ENCODE measurements at places on chromosomes 5 and 9.

DNA sequence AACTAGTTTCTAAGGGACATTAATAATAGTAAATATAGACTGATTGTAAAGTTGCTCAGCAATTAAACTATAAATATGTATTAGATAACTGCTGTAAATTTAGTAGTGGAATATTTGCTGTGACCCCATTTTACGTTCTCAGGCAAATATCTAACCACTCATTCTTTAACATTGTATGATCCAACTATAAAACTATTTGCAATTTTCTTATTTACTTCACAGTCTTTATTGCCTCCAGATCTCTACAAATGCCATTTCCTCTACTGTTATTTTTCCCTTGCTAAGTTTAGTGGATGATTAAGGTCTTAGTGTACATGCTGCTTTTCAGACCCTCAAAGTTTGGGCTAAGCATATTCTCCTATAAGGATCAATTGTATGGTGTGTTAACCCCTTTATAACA lies 526.2 kb upstream of the ST8SIA4 start:
- peak; percentile 13 for DNase-seq

- no peak for DNase-seq
Measured at GRCh38 chr9:27377147-27377807, 80.3 kb upstream of the EQTN start.

DNA sequence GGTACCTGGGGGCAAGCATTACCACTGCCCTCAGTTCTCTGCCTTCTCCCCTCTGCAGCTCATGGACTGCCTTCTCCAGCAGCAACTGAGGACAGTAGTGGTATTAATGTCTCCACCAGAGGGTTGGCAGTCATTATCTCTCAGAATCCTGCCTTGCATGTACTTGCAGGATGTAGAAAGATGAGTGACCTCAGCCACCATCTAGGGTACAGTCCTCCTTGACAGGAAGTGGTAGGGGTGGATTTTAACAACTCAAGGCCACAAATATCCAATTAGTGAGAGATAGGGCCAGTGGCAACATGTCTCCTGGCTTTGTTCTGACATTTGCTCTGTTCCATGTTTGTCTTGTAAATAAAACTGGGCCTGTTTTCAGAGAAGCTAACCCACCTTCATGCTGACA lies 47.2 kb downstream of the F2R start:
- no peak for DNase-seq

- peak; percentile 82 for DNase-seq
Measured at GRCh38 chr5:74631081-74631953, 9.2 kb downstream of the ENC1 start.

DNA sequence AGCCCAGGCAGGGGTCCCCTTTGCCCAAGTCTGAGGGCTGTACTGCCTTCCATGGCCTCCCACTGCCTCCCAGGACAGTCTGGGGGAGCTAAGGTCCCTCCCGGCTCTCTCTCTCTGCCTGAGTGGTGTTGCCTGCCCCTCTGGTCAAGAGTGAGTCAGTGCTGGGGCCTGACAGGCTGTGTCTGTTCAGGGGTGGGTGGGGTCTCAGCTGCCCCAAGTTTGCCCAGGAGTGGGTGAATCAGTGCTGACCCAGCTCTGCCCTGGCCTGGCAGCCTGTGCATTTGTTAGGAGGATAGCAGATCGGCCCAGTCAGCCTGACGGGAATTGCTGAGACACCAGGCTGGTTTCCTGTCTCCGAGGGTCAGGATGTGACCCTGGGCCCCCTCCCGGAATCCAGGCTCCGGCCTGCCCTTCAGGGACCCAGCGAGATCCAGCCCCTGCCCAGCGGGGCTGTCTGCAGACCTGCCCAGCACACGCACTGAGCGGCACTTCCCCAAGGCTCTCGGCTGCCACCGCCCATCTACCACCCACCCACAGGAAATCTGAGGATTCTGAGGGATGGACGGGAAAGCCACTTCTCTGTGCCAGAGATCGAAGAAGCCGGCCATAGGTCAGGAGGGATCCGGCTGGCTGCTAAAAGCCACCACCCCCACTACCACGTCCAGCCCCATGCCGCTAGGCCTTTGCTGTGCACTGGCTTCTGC lies 15.9 kb downstream of the ENG start:
- DNase-seq: peak; percentile 94

DNA sequence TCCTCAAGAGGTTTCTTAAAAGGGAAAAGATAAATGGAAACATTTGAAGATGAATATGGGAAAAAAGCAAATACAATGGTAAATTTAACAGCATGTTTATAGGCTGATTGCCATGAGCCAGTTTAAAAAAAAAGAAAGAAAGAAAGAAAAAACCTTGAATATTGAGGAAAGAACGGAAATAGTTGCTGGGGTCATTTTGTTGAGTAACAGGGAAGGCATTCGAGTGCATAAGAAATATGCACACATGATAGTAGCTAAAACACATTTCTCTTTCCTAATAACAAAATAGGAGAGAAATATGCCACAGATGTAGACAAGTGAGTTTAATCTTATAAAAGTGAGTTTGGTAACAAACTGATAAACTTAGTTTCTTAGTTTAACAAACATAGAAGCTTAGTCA lies 864.6 kb upstream of the ACO1 start:
- peak; percentile 61 for DNase-seq

DNA sequence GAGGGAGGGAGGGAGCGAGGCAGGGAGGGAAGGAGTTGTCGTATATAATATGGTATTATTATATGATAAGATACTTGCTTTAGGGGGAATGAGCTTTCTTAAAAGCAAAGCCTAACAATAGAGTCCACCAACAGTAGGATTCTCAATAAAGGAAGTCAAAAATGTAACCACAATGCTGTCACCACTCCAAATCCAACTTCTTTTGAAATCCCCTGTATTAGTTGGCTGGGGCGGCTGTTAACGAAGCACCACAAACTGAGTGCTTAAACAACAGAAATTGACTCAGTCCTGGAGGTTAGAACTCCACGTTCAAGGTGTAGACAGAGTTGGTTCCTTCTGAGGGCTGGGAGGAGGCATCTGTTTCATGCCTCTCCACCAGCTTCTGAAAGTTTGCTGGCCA lies 23.1 kb downstream of the GAS1 start:
- DNase-seq: no peak

GRCh38 chr5:167870055-167870454 lies 421.4 kb upstream of the WWC1 start:
- DNase-seq: no peak

GRCh38 chr5:109574985-109575384 lies 114.7 kb upstream of the MAN2A1 start:
- no peak for DNase-seq

- no peak for DNase-seq
Measured at GRCh38 chr9:109599131-109599530, 101.0 kb upstream of the PTPN3 start.

- peak; percentile 74 for DNase-seq
Measured at GRCh38 chr9:696332-697323, 144.9 kb upstream of the DMRT1 start.

DNA sequence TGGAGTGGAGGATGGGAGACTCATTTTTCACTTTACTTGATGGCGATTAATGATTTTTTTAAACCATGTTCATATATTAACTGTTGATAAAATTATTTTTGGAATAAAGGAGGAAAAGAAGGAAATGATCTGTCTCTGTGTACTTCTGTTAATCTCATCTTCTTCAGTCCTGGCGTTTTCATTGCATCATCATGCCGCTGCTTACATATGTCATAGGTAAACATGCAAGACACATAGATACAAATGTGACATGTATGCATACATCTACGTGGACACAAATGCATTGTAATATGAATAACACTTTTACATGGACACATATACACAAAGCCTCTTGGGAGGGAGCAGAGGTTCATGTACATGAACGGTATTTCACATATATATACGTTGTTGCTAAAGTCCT lies 10.0 kb downstream of the TMEM174 start:
- no peak for DNase-seq

DNA sequence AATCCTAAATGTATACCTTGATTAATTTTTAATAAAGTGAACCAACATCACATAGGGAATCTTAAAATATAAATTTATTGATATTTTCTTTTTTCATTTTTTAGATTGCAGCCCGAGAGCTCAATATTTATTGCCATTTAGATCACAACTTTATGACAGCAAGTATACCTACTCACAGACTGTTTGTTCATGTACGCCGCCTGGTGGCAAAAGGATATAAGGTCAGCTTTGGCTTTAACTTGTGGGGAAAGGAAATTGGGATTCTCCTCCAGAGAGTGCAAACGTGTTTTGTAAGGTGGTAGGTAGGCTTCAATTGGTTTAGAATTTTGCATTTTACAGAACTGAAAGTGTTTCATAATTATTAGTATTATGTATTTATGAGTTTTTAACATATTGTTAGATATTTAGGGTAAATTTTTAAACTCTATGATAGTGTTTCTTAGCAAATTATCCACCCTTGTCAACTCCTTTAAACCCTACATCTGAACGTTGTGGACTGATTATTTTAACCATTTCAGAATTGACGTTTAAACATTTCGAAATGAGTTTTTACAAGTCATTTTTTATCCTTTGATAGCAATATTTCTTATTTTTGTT lies 17.5 kb upstream of the DHFR start:
- DNase-seq: peak; percentile 83

DNA sequence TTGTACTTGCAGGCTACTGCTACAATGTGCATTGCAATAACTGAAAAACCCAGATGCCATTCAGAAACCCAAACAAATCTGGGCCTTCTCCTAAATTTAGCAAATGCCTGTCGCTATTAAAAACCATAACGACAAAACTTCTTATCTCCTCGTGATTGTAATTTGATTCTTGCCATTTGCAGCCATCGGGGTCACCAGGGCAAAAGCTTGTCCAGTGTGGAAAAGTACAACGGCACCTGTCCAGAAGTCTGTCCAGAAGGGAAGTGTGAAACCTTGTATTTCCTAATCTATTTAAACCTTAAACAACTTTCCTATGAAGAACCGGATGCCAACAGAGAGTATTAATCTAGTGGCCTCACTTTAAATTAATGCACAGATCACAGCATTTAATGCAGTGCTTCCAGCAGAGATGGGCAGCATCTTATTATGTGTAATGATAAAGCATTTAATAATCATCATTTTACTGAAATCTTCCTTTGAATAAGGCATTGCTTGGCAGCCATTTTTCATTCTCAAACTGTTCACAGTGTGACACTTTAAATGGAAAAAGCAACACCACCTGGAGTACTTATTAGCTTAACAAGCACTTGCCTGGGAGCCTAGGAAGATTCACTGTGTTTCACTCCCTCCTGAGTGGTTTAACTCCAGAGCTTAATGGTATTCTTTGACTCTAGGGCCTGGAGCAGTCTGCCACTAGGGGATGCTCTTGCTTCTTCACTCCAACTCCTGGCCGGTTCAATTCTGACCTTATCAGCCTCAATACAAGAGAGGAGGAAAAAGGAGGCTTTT lies 4.9 kb upstream of the C7 start:
- DNase-seq: peak; percentile 93

DNA sequence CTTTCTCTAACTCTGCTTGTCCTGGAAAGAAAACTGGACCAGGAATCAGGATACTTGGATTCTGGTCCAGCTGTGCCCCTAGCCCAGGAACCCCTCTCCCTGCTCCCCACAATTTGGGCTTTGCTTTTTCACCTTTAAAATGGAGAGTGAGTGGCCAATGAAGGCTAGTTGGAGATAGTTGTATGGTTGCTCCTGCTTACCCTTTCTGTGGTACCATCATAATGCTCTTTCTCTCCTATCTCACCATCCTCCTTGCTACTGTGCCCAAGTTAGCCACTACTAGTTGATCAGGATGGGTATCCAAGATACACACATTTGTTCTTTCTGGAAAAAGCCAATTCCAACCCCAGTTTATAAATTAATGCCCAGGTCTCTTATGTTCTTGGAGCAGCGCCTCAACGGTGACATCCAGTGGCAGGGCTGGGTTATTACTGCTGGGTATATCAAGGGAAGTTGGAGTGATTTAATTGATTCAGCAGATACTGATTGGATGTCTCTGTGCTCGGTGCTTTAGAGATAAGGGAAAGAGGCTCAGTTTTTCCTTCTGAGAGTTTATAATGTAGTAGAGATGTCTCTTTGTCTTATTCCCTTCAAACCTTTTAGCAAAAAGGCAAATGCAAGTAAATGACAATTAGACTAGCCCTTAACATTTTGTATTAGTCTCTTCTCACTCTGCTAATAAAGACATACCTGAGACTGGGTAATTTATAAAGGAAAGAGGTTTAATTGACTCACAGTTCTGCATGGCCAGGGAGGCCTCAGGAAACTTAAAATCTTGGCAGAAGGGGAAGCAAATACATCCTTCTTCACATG lies 38.5 kb downstream of the FAXDC2 start:
- peak; percentile 82 for DNase-seq

- DNase-seq: no peak
Measured at GRCh38 chr9:20580673-20581072, 41.6 kb downstream of the MLLT3 start.

DNA sequence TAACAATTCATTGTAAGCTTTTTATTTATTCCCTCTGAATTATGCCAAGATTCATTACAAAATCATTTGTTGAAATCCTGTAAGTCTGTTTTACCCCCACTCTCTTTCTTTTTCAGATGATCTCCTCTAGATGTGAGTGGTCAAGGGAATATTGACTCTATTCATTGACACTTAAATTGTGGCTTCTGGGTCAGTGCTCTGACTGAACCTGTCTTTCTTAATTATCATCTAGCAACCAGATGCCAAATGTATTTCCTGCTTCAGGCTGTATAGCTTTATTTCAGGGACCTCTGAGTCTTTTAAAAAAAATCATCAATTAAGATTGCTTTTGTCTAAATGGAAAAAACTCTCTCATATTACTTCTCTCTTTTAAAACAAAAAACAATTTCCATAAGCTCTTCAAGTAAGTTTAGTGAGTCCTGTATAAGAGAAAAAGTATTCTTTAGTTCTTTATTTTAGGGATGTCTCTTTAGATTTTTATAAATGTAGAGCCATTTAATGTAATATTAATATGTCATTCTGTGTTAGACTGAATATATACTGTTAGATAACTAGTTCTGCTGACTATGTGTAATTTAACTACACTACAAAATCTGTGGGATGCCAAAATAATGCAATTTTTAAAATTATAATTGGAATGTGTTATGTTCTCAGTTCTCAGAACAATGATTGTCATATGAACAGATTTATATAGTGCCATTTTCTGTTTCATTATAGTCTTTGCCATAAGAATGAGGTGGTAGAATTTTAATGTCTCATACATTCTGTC lies 645.8 kb upstream of the EDIL3 start:
- DNase-seq: no peak

DNA sequence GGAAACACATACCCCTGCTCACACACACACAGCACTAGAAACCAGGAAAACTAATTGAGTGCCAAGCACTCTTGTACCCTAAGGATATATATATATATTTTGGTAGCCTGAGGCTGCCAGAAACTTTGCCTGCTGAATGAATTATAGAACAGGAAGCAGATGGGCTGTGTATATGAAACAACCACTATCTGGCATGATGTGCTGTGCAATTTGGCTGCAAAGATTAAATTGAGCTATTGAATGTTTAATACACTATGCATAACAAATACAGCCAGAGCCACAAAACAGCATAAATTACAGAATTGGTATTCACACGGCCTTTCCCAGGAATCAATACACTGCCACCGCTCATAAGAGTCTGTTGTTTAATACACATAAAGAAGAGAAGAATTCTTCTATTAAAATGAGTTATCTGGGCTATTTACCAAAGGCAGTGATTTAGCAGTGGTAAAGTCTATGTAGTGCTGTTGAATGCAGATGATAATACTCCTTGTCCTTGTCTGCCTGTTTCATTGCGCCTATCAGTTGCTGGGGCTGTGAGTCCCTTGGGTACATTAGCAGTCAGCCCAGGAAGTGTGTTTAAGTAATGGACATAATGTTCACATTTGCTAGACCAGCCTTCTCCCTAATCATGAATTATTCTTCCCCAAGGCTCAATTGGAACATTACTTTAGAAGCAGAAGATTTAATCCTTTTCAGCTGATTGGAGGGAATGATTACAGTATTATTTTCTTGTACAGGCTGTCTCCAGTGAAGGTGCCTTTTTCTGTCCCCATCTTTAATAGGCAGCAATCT lies 294.3 kb downstream of the TLE1 start:
- peak; percentile 21 for DNase-seq

- DNase-seq: peak; percentile 49
Measured at GRCh38 chr5:179620703-179621350, 2.6 kb downstream of the HNRNPH1 start.

Measured in fibroblast of pulmonary artery (primary cell).